CD8-positive, alpha-beta memory T cell (primary cell): ENCODE measurements at places on chromosomes 5 and 9. TPM values are rescaled to one million over a fixed set of nuclear protein-coding genes. Genes with fewer than 3 reads are reported as not detected.
A peak's percentile ranks its signal among the peaks of the same experiment; 100 is the strongest.

- peaks cover 42% of the 10 kb centered on the region for H3K4me1 ChIP-seq
- H3K27ac ChIP-seq = peak overlapping the region; percentile 91
- H3K36me3 ChIP-seq = no peaks in the 10 kb centered on the region
- no peaks in the 10 kb centered on the region for H3K27me3 ChIP-seq
Observed at GRCh38 chr5:65623482-65623881, 651 bp downstream of the TRIM23 start.

DNA sequence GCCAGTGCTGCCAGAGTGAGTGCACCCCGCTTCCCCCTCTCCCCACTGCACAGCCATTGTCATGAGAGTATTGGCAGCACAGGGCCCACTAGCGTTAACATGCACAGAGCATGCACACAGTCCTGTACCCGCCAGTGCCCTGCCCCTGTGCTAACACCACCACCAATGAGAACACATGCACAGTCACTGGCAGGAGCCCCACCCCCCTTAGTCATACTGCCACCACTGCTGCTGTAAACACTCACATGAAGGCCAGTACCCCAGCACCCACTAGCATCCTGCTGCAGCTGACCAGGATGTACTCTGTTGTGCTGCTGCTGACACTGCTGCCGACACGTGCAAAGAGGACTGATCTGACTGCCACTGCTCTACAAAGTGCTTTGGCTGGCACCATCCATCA lies 19.5 kb upstream of the RANBP6 start:
- no peak overlapping the region for H3K4me3 ChIP-seq
- no peak for DNase-seq
- H3K4me1 ChIP-seq = no peaks in the 10 kb centered on the region
- no peak overlapping the region for H3K27ac ChIP-seq

DNA sequence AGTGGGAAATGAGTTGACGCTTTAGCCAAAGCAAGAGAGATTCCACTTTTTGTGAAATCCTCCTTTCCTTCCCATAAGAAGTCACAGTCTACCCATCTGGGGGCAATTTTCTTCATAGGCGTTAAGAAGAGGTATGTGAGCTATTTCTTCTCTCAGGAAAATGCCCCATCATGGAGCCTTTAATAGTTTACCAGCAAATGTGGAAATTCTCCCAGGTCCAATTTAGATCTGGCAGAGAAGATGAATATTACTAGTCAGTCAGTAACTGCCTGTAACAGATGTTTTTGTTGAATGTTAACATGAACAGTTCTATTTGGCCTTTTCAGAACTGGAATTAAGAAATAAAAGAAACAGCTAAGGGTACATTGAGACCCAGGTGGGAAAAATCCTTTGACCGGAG lies 156.4 kb upstream of the RFX3 start:
- no peak overlapping the region for H3K4me3 ChIP-seq
- no peak overlapping the region for H3K27ac ChIP-seq

DNA sequence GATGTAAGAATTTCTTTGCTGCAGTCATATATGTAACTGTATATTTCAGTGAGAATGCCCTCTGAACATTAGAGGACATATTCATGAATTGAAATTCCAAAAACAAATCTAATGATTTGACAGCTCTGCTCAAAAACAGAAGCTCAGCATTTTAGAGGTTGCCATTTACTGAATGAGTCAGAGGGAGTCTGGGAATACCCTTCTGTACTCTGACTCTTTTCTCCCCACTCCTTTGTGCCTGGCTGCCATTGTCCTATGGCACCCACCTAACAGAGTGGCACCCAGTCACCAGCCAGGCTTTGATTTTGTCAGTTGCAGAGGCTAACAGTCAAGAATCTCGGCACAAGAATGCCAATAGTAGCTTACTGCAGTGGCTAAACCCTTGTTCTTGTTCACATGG lies 133.6 kb downstream of the ATG10 start:
- H3K4me3 ChIP-seq = no peak overlapping the region
- no peaks in the 10 kb centered on the region for H3K4me1 ChIP-seq
- no peaks in the 10 kb centered on the region for H3K27me3 ChIP-seq
- no peak for DNase-seq
- H3K27ac ChIP-seq = no peak overlapping the region
- H3K36me3 ChIP-seq = no peaks in the 10 kb centered on the region

GRCh38 chr9:114273461-114273881 lies 49.4 kb upstream of the ORM1 start:
- H3K27me3 ChIP-seq = no peaks in the 10 kb centered on the region
- no peaks in the 10 kb centered on the region for H3K4me1 ChIP-seq
- H3K4me3 ChIP-seq = no peak overlapping the region
- peak; percentile 17 for DNase-seq
- H3K36me3 ChIP-seq = no peaks in the 10 kb centered on the region

DNA sequence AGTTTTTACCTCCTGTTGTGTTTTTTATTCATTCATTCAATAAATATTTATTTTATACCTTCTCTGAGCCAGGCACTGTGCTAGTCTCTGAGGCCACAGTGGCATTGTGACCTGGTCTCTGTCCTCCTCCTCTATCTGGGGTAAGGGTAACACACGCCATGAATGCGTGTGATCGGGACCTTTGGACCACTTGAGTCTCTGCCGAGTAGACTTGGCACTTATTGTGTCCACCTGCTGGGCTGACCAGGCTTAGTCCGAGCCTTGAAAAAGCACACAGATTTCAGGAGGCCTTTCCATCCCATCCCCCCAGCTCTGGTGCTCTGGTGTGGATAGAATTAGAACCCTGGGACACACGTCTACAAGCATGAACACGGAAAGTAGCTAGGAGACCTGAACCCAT lies 58.7 kb downstream of the ERGIC1 start:
- no peak overlapping the region for H3K4me3 ChIP-seq
- peaks cover 2% of the 10 kb centered on the region for H3K4me1 ChIP-seq
- H3K36me3 ChIP-seq = no peaks in the 10 kb centered on the region
- H3K27me3 ChIP-seq = no peaks in the 10 kb centered on the region

C9orf153 gene
- not detected for polyA plus RNA-seq

MYOZ3 gene
- not detected for polyA plus RNA-seq

SLC25A2 gene
- polyA plus RNA-seq = not detected

GRCh38 chr9:120698766-120699165 lies 15.5 kb downstream of the MEGF9 start:
- no peak overlapping the region for H3K27ac ChIP-seq
- H3K4me3 ChIP-seq = no peak overlapping the region
- DNase-seq = no peak
- no peaks in the 10 kb centered on the region for H3K27me3 ChIP-seq
- H3K4me1 ChIP-seq = no peaks in the 10 kb centered on the region

ACTL7A gene
- polyA plus RNA-seq = not detected

- no peaks in the 10 kb centered on the region for H3K27me3 ChIP-seq
- no peaks in the 10 kb centered on the region for H3K4me1 ChIP-seq
- H3K27ac ChIP-seq = no peak overlapping the region
- no peaks in the 10 kb centered on the region for H3K36me3 ChIP-seq
- no peak for DNase-seq
- H3K4me3 ChIP-seq = no peak overlapping the region
Observed at GRCh38 chr9:75812141-75812540, 78.3 kb upstream of the PCSK5 start.

DNA sequence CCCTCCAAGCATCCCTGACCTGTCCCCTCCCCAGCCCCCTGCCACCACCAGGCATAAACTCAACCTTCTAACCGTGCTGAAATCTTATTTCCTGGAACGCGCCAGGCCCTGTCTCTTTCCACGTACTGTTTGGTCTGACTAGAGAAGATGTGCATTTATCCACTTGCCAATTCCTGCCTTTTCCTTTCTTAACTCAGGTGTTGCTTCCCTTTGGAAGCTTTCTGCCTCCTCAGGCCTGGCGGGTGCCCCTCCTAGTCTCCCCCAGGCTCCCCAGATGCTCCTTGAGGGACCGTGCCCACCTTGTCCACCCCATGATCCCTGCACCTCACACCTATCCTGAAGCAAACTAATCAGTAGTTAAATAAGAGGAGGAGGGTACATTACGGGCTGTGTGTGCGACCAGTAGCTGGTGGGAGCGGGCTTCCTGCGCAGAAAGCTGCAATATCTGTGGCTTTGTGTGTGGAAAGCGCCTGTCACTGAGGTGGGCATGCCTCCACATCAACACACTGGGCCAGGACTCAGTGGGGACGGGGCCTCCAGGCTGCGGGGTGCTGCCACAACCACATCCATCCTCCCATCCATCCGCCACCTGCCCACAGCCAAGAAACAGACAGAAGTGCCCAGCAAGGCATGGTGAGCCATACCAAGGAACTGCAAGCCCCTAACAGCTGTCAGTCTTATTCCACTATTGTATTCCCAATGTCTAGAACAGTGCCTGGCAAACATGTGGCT lies 73.5 kb downstream of the COL23A1 start:
- H3K27ac ChIP-seq = no peak overlapping the region
- H3K4me1 ChIP-seq = no peaks in the 10 kb centered on the region
- no peak for DNase-seq
- peaks cover 5% of the 10 kb centered on the region for H3K27me3 ChIP-seq
- no peak overlapping the region for H3K4me3 ChIP-seq

DNA sequence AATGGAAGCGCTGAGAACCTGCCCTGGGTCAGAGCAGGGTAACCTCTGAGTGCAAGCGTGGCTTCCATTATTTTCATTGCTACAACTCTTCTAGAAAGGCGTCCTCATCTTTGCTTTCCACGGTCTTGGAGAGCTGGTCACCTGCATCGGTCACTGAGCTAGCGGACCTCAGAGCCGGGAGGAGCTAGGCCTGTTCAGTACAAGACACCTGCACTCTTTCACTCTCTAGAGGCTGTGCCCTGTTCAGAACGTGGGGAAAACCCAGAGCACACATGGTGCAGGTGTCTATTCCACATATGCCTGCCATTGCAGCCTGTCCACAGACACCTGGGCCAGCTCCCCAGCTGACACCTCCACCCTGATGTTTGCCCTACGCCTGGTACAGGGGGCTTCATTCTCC lies 147.8 kb upstream of the IRX2 start:
- DNase-seq = no peak
- no peaks in the 10 kb centered on the region for H3K36me3 ChIP-seq
- H3K27me3 ChIP-seq = no peaks in the 10 kb centered on the region
- no peak overlapping the region for H3K27ac ChIP-seq
- H3K4me1 ChIP-seq = no peaks in the 10 kb centered on the region

FRRS1L gene
- polyA plus RNA-seq = not detected

TNC gene
- polyA plus RNA-seq = not detected

DNA sequence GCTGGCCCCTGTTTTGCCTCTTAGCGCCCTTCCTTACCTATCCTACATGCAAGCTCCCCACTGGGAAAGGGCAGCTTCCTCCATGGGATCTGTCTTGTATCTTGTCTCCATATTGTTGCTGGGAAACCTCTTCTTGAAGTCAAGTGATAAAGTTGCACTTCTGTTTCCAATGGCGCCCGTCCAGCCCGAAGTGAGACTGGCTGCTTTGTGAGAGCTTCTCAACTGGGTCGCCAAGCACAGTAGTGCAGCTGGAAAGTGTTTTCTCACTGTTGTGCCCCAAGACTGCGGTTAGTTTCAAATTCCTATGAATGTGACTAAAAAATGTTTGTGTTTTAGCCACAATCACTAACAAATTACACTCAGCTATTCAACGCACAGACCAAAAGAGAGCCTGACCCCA lies 506.6 kb upstream of the MPDZ start:
- H3K27ac ChIP-seq = no peak overlapping the region
- H3K4me3 ChIP-seq = no peak overlapping the region
- no peaks in the 10 kb centered on the region for H3K4me1 ChIP-seq
- no peak for DNase-seq
- no peaks in the 10 kb centered on the region for H3K27me3 ChIP-seq
- no peaks in the 10 kb centered on the region for H3K36me3 ChIP-seq

SAXO1 gene
- not detected for polyA plus RNA-seq

DNA sequence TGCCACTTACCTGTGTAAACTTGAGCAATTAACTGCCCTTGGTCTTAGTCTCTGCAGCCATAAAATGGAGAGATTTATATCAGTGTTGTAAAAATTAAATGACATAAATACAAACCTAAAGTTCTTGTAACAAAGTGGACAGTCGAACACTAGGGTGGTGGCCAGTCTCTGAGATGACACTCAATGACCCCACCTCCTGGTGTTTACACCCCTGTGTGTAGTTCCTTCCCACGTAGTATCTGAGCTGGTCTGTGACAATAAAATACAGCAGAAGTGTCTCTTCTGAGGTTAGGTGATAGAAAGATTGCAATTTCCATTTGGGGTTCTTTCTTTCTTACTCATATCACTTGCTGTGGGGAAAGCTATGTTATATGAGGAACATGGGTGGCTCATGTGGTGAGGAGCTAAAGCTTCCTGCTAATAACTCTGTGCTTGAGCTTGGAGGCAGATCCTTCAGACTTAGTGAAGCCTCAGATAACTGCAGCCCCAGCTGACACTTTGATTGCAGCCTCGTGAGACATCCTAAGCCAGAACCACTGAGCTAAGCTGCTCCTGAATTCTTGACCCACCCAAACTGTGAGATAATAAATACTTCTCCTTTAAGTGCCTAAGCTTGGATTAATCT lies 173.4 kb upstream of the CHD1 start:
- H3K27me3 ChIP-seq = no peaks in the 10 kb centered on the region
- H3K27ac ChIP-seq = no peak overlapping the region
- no peaks in the 10 kb centered on the region for H3K36me3 ChIP-seq
- no peak for DNase-seq
- H3K4me1 ChIP-seq = no peaks in the 10 kb centered on the region

GRCh38 chr9:24218656-24219055 lies 327.0 kb downstream of the IZUMO3 start:
- H3K4me3 ChIP-seq = no peak overlapping the region
- H3K36me3 ChIP-seq = no peaks in the 10 kb centered on the region
- no peak overlapping the region for H3K27ac ChIP-seq
- no peaks in the 10 kb centered on the region for H3K27me3 ChIP-seq
- H3K4me1 ChIP-seq = no peaks in the 10 kb centered on the region
- DNase-seq = no peak

TTLL11 gene
- polyA plus RNA-seq = 6.2 TPM

GRCh38 chr9:116686135-116686534 lies 970 bp upstream of the TRIM32 start:
- H3K4me1 ChIP-seq = peaks cover 44% of the 10 kb centered on the region
- H3K4me3 ChIP-seq = peak overlapping the region; percentile 59
- no peaks in the 10 kb centered on the region for H3K27me3 ChIP-seq
- DNase-seq = no peak
- H3K36me3 ChIP-seq = no peaks in the 10 kb centered on the region

PPP2R2B gene
- polyA plus RNA-seq = 29.7 TPM

GRCh38 chr5:177154003-177154643 lies 20.6 kb downstream of the NSD1 start:
- H3K27ac ChIP-seq = no peak overlapping the region
- no peak for DNase-seq
- H3K27me3 ChIP-seq = no peaks in the 10 kb centered on the region
- no peaks in the 10 kb centered on the region for H3K36me3 ChIP-seq
- no peaks in the 10 kb centered on the region for H3K4me1 ChIP-seq

PCDHGB1 gene
- not detected for polyA plus RNA-seq

GRCh38 chr9:24071716-24072115 lies 245.7 kb upstream of the ELAVL2 start:
- DNase-seq = no peak
- H3K27ac ChIP-seq = no peak overlapping the region
- H3K27me3 ChIP-seq = no peaks in the 10 kb centered on the region
- H3K4me3 ChIP-seq = no peak overlapping the region
- H3K4me1 ChIP-seq = no peaks in the 10 kb centered on the region
- no peaks in the 10 kb centered on the region for H3K36me3 ChIP-seq

BRD3OS gene
- polyA plus RNA-seq = 26.2 TPM
